Dorsolateral prefrontal cortex (tissue), 122 donors: ENCODE measurements at places on chromosomes 6 and 20.

DNA sequence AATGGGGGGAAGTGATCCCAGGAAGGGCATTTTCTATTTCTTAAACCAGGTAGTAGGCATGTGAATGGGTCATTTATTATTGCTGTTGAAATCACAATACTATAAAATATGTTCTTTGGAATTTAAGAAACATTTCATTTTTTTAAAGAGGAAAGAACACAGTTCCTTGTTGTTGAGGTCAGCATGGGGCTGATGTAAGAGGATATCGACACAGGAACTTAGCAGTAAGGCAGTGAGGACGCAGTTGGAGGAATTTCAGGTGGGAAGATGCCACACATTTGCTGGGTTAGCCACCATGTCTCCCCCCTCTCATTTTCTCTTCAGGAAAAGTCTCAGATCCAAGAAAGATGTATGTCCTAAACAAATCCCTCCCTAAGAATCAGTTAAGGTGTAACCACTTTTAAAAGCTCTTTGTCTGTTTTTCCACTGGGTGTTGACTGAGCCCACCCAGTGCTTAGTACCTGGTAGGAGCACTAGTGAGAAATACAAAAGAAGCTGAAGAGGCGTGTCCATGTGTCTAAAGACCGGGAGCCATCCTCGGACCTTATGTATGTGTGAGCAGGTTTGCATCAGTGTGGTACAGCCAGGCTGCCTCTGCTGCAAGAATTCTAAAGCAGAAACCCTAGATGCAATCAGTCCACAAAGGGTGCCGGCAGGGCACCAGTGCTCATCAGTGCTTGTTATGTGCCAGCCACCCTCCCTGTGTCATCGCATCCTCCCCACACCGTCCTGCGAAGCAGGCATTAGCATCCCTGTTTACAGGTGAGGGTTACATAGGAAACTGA is 98.9 kb downstream of the TCP11 start:
- DNase-seq = no peak

- DNase-seq = no peak
Observed at GRCh38 chr20:23341073-23341472, 9.5 kb upstream of the NXT1 start.

GRCh38 chr6:122956376-122956775 is 39.7 kb upstream of the CLVS2 start:
- no peak for DNase-seq

DNA sequence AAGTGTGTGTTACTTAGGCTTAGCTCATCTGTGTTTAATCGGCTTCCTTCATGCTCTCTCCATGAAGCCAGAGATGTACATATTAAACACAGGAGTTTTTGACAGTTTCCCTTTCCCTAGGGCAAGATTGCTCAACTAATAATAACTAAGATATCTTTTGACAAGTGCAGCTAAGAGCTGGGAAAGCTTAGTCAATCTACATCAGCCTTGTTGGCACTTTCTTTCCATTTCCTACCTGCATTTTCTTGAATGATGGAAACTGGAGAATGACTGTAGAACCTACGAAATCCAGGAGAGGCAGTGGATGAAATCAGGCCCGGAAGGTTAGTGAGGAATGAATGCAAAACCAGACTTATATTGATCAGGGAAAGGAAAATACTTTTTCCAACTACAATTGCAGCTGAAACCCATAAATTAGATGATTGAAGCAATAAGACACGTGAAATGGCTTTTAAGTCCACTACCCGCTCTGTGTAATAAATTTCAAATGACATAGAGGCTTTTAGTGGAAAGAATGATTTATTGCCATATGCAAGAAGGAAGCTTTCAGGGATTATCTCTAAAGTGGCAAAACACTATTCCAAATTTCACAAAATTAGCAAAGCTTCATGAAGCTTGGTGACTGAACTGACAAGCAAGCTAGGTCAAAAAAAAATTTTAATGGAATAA is 237.2 kb upstream of the ID4 start:
- no peak for DNase-seq

GRCh38 chr6:101226677-101227135 is 166.8 kb upstream of the GRIK2 start:
- no peak for DNase-seq

GRCh38 chr6:3456898-3457709 is at the start of gene SLC22A23:
TSS of gene SLC22A23 (minus strand) at chr6:3457050. CDS start at chr6:3456559, 491 bp downstream.
- peak; percentile 67 for DNase-seq
